ENCODE measurements at places on chromosomes 6 and 20. TPM values are rescaled to one million over a fixed set of nuclear protein-coding genes. Genes with fewer than 3 reads are reported as not detected.

DNPH1 gene
- 54.7 TPM for total RNA-seq

TAGAP gene
- total RNA-seq, result 6.2 TPM

ZSWIM1 gene
- total RNA-seq, result 6.4 TPM

SNRPB gene
- 153 TPM for total RNA-seq

HLA-DOA gene
- 19.4 TPM for total RNA-seq

DCDC2 gene
- not detected for total RNA-seq

SIRPA gene
- 62.9 TPM for total RNA-seq
